Upper lobe of left lung (tissue), 6 donors: ENCODE measurements at places on chromosomes 2 and 18. TPM values are rescaled to one million over a fixed set of nuclear protein-coding genes. Genes with fewer than 3 reads are reported as not detected.

Gene CSRNP3
- total RNA-seq, result 2.0 TPM

Gene KCNS3
- total RNA-seq, result 47.3 TPM

Gene HOXD3
- total RNA-seq, result not detected

Gene BCL2L11
- total RNA-seq, result 76.5 TPM

Gene ADAM23
- total RNA-seq, result 0.20 TPM

Gene MAL
- 13.0 TPM for total RNA-seq

Gene NMUR1
- total RNA-seq, result 1.7 TPM

Gene SPATA3
- total RNA-seq, result not detected

Gene C2orf42
- 14.7 TPM for total RNA-seq

DNA sequence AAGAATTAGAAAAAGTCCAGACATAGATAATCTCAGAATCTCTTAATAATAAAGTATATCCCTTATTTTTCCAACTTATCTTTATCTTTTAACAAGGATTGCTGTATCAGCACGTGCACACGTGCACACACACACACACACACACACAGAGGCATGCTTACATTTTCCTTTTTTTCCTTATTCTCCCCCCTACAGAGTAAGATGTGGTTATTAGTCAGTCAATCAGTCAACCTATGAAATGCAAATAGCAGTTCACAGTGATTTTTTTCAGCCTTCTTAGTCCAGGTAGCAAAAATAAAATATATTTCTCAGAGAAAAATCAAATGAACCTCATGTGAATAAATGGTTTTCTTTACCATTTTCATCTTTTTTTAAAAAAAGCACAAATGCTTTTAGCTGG lies 506.2 kb upstream of the SLC39A10 start:
- H3K4me1 ChIP-seq, result no peaks in the 10 kb centered on the region
- H3K27ac ChIP-seq, result no peak overlapping the region
- H3K4me3 ChIP-seq, result no peak overlapping the region
- H3K27me3 ChIP-seq, result no peaks in the 10 kb centered on the region
- no peak for DNase-seq
- H3K36me3 ChIP-seq, result no peaks in the 10 kb centered on the region

GRCh38 chr2:153196378-153197058 lies 282.0 kb downstream of the RPRM start:
- no peaks in the 10 kb centered on the region for H3K27me3 ChIP-seq
- no peaks in the 10 kb centered on the region for H3K4me1 ChIP-seq
- H3K4me3 ChIP-seq, result no peak overlapping the region
- no peak for DNase-seq
- no peak overlapping the region for H3K27ac ChIP-seq
- no peaks in the 10 kb centered on the region for H3K36me3 ChIP-seq

DNA sequence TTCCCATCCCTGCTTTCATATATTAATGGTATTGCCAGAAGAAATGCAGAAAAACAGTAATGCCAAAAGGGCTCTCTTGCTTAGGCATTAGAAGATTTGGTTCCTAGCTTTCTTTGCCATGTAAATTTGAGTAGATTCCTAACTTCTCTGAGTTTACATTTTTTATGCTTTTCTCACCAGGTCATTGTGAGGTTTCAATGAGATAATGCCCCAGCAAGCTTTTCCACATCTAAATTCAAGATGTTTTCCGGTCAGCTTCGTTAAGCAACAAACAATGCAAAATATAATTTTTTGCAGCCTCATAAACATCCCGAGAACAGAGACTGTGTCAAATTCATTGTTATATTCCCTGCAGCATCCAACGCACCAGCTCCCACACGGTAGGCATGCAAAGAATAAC lies 44.9 kb downstream of the NCKAP5 start:
- H3K27me3 ChIP-seq, result no peaks in the 10 kb centered on the region
- no peak overlapping the region for H3K4me3 ChIP-seq
- H3K4me1 ChIP-seq, result no peaks in the 10 kb centered on the region
- DNase-seq, result no peak

GRCh38 chr2:58072102-58072501 lies 25.5 kb downstream of the VRK2 start:
- H3K36me3 ChIP-seq, result no peaks in the 10 kb centered on the region
- H3K4me1 ChIP-seq, result no peaks in the 10 kb centered on the region
- no peaks in the 10 kb centered on the region for H3K27me3 ChIP-seq
- H3K4me3 ChIP-seq, result no peak overlapping the region
- DNase-seq, result no peak

- peaks cover 30% of the 10 kb centered on the region for H3K4me1 ChIP-seq
- H3K27ac ChIP-seq, result peak overlapping the region; percentile 87
- no peaks in the 10 kb centered on the region for H3K36me3 ChIP-seq
- peak overlapping the region; percentile 34 for H3K4me3 ChIP-seq
- no peaks in the 10 kb centered on the region for H3K27me3 ChIP-seq
These were observed 14.1 kb upstream of the KLF11 start for GRCh38 chr2:10028988-10029874.

- DNase-seq, result no peak
- H3K4me1 ChIP-seq, result no peaks in the 10 kb centered on the region
- no peaks in the 10 kb centered on the region for H3K27me3 ChIP-seq
- no peak overlapping the region for H3K4me3 ChIP-seq
- no peaks in the 10 kb centered on the region for H3K36me3 ChIP-seq
- no peak overlapping the region for H3K27ac ChIP-seq
These were observed 246.2 kb downstream of the ARHGAP15 start for GRCh38 chr2:143375384-143375880.

DNA sequence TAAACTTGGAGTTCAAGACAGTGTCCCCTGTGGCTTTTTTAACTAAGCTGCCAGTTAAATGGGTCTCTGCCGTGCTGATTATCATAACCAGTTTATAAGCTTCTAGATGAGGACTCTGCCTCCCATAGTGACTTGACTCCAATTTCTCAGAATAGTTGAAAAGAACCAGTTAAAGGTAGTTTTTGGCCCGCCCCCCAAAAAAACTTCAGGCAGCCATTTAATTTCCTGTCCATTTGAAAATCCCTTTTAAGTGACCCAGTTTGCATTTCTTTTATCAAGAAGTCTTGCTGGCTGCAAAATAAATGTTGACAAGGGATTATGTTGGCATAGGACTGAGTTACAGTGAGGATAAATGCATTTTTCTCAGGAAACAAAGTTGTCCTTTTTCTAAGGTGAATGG lies 2.3 kb downstream of the SLC20A1 start:
- DNase-seq, result no peak
- H3K36me3 ChIP-seq, result peaks cover 27% of the 10 kb centered on the region

- no peaks in the 10 kb centered on the region for H3K4me1 ChIP-seq
- DNase-seq, result no peak
- no peaks in the 10 kb centered on the region for H3K27me3 ChIP-seq
- no peaks in the 10 kb centered on the region for H3K36me3 ChIP-seq
- H3K4me3 ChIP-seq, result no peak overlapping the region
These were observed 197.3 kb upstream of the CCDC150 start for GRCh38 chr2:196442211-196442610.

GRCh38 chr2:165196411-165196810 lies 7.4 kb downstream of the SCN3A start:
- H3K4me3 ChIP-seq, result no peak overlapping the region
- no peaks in the 10 kb centered on the region for H3K27me3 ChIP-seq
- no peaks in the 10 kb centered on the region for H3K36me3 ChIP-seq
- no peak for DNase-seq

GRCh38 chr2:173441222-173441621 lies 86.5 kb downstream of the CDCA7 start:
- no peak overlapping the region for H3K4me3 ChIP-seq
- H3K27ac ChIP-seq, result no peak overlapping the region

- H3K4me1 ChIP-seq, result no peaks in the 10 kb centered on the region
- DNase-seq, result no peak
- H3K4me3 ChIP-seq, result no peak overlapping the region
- H3K27ac ChIP-seq, result no peak overlapping the region
These were observed 85.4 kb downstream of the NCKAP1 start for GRCh38 chr2:182952741-182953450.

GRCh38 chr2:40474306-40474705 lies 22.4 kb upstream of the SLC8A1 start:
- no peaks in the 10 kb centered on the region for H3K36me3 ChIP-seq
- no peak overlapping the region for H3K4me3 ChIP-seq
- H3K27ac ChIP-seq, result no peak overlapping the region
- no peaks in the 10 kb centered on the region for H3K27me3 ChIP-seq

GRCh38 chr2:239425631-239426030 lies 24.8 kb upstream of the HDAC4 start:
- no peaks in the 10 kb centered on the region for H3K27me3 ChIP-seq
- H3K4me1 ChIP-seq, result peaks cover 2% of the 10 kb centered on the region
- H3K4me3 ChIP-seq, result no peak overlapping the region
- H3K27ac ChIP-seq, result no peak overlapping the region
- DNase-seq, result no peak

GRCh38 chr18:36412778-36413177 lies 115.3 kb downstream of the FHOD3 start:
- no peak overlapping the region for H3K27ac ChIP-seq
- H3K4me3 ChIP-seq, result no peak overlapping the region
- H3K36me3 ChIP-seq, result no peaks in the 10 kb centered on the region
- no peaks in the 10 kb centered on the region for H3K4me1 ChIP-seq
- no peak for DNase-seq
- H3K27me3 ChIP-seq, result no peaks in the 10 kb centered on the region

- no peaks in the 10 kb centered on the region for H3K4me1 ChIP-seq
- H3K4me3 ChIP-seq, result no peak overlapping the region
- DNase-seq, result no peak
- no peak overlapping the region for H3K27ac ChIP-seq
These were observed 417.6 kb downstream of the LRRTM4 start for GRCh38 chr2:77104554-77104953.

GRCh38 chr2:38074764-38075506 lies 1.0 kb downstream of the CYP1B1 start:
- no peaks in the 10 kb centered on the region for H3K27me3 ChIP-seq
- no peaks in the 10 kb centered on the region for H3K36me3 ChIP-seq
- peak overlapping the region; percentile 90 for H3K27ac ChIP-seq
- H3K4me3 ChIP-seq, result peak overlapping the region; percentile 57
- DNase-seq, result peak; percentile 90
- peaks cover 28% of the 10 kb centered on the region for H3K4me1 ChIP-seq

GRCh38 chr2:223720367-223720766 lies 117.0 kb downstream of the AP1S3 start:
- H3K36me3 ChIP-seq, result no peaks in the 10 kb centered on the region
- H3K27me3 ChIP-seq, result no peaks in the 10 kb centered on the region
- DNase-seq, result no peak
- H3K27ac ChIP-seq, result no peak overlapping the region

DNA sequence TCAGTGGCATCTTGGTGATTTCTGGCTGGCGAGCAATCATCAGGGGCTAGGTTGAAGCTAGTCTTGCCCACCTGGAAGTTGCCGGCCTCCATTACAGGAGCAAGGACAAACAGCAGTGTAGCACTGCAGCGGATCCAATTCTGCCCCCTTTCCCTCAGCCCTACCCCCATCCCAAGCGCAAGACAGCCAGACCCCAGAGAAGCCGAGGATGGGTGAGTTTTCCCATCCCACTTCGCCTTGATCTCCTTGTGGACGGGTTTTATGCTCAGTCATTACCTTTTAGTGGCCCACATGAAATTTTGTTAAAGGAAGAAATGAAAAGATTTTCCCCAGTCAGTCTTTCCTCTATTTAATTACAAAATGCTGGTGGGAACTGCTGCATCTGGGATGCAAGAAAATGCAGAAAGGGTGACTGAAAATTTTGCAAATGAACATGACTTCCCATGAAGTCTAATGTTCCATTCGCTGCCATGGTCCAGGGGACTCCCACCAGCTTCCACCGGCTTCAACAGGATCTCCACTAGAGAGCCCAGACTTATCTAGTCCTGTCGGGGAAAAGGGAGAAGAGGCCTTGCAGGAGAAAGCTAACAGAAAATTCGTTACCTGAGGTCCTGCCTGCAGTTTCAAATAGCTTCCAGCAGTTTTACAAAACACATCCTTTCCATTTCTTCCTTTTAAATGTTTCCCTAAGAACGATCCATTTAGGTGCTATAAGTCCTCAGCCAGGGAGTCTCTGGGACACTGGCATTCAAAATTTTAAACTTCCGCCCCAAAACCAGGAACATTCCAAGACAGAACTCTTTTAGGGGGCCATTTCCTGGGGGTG lies 1.9 kb upstream of the HOXD9 start:
- no peak overlapping the region for H3K27ac ChIP-seq
- peaks cover 80% of the 10 kb centered on the region for H3K27me3 ChIP-seq

DNA sequence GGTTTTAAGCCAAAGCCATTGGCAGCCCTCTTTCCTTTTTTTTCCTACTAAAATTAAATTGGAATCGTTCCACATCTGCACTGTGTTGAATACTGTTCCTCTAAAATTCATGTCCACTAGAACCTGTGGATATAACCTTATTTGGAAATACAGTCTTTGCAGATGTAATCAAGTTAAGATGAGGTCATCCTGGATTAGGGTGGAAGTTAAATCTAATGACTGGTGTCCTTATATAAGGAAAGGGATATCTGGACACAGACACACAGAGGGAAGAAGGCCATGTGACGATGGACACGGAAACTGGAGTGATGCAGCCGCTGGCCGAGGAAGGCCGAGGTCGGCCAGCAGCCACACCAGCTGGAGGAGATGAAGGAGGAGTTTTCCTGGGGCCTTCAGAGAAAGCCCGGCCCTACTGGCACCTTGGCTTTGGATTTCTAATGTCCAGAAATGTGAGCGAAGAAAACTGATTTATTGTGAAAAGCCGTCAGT lies 49.4 kb downstream of the LONRF2 start:
- no peaks in the 10 kb centered on the region for H3K4me1 ChIP-seq
- no peaks in the 10 kb centered on the region for H3K36me3 ChIP-seq
- DNase-seq, result no peak
- no peaks in the 10 kb centered on the region for H3K27me3 ChIP-seq
- H3K4me3 ChIP-seq, result no peak overlapping the region

DNA sequence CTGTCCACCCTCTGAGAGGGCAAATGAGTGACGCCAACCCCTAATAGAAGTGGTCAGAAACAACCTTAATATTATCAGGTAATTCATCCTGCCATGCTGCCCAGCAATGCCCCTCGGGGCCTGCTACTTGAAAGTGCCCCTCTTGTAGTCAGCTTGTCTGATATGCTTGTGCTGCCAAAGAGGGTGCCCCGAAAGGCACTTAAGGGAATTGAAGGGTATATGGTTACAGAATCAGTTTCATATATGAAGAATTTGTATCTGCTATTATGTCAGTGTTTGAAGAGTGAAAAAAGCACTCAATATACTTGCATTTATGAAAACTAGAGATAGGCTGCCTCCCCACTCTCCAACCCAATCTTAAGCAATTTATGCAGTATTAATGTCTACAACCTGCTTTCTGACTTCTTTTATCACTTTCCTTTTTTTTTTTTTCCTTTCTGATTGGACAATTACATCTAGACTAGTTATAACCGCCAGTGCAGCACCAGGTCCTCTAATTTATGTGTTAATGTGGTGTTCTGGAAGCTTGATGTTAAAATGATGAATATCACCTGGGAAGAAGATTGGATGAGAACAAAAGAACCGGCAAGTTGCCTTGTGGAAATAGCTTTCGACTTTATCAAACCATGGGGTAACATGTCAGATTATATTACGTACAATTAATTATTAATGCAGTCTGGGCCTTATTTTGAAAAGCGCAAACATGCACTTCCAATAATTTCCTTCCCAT lies 646.9 kb upstream of the ACVR2A start:
- no peak for DNase-seq
- H3K4me1 ChIP-seq, result no peaks in the 10 kb centered on the region
- no peak overlapping the region for H3K4me3 ChIP-seq

DNA sequence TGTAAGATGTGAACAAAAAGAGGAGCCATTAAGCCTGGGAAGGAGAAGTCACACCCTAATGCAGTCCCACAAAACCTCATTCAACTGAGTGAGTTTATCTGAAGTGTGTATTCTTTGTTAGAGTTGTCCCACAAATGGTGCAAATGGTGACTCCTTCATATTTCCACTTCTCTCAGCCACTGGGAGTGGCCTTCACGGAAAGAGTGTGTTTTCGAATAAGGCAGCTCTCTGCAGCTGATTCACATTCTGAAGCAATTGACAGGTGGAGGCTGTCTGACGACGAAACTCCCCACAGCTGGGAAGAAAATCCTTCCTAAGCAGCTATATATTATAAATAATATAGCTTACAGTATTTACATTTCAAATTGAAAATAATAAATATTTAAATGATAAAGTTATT lies 318.8 kb upstream of the TMEFF2 start:
- H3K4me3 ChIP-seq, result no peak overlapping the region
- no peak overlapping the region for H3K27ac ChIP-seq
- DNase-seq, result no peak
- no peaks in the 10 kb centered on the region for H3K27me3 ChIP-seq
